ENCODE measurements at places on chromosomes 11 and 22. TPM values are rescaled to one million over a fixed set of nuclear protein-coding genes. Genes with fewer than 3 reads are reported as not detected.

DNA sequence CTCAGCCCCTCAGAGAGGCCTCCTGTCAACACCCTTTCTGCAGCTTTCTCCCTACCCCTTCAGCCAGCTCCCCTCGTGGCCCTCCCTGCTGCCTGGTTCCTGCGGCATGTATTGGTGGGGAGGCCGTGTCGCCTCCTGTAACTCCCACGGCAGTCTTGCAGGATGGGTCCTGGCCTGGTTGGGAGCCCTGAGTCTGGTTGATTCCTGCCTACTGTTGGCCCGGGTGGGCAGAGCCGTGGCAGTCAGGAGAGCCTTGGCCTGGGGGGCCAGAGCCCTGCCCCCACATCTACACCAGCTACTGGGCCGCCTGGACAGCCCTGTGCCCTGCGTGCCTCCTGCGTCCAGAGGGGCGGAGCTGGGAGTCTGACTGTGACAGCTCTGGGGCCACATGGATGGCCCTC, 30.3 kb upstream of the GRAMD4 start:
- no peak for DNase-seq

DNA sequence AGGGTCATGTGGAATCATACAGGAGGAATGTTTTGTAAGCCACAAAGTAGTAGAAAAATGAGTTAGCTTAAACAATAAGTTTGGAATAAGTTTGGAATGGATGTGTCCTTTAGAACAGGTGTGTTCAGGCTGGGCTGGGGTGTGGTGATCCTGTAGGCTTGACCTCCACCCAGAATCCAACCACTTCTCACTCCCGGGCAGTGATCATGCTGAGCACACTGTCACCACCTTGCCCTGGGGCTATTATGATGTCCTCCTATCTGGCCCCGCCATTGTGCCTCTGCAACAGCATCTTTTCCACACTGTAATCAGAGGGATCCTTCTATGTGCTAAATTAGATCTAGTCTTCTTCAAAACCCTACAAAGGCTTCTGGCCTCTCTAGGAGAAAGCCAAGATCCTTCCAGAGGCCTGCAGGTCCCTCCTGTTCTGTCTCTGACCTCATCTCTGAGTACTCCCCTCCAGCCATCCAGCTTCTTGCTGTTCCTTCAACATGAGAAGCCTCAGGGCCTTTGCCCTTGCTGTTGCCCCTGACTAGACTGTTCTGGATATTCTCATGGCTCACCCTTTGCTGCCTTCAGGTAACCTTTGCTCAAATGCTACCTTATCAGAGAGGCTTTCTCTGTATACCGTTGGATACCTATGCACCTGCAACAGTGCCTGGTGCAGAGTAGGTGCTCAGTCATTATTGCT, 18.8 kb upstream of the ACCSL start:
- DNase-seq: no peak

Gene TYR
- total RNA-seq: not detected

DNA sequence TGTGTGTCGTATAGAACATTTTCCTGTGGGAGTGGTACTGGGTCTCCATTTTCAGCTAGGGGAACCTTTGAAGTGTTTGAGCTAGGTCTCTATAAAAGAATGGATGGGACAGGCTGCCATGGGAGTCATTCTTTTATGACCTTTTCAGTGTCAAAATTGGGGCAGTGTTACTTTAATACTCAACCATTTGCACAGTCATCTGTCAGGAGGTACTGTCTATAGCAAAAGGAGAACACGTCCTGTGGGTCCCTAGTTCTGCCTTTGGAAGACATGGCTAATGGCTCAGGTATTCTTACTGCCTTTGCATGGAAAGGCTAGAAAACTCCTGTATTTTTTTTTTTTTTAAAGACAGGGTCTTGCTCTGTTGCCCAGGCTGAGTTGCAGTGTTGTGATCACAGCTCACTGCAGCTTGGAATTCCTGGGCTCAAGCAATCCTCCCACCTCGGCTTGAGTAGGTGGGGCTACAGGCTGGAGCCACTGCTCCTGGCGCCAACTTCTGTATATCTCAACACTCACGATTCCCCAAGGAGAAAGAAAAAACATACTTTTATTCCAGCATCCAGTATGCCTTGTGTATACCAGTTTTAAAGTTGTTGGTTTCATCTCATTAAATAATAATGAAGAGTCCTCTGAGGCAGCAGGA, 2.1 kb upstream of the ATF4 start:
- no peak for DNase-seq
